Hippocampal formation (tissue), 2 donors: ENCODE measurements at places on chromosomes 5 and 9.

DNA sequence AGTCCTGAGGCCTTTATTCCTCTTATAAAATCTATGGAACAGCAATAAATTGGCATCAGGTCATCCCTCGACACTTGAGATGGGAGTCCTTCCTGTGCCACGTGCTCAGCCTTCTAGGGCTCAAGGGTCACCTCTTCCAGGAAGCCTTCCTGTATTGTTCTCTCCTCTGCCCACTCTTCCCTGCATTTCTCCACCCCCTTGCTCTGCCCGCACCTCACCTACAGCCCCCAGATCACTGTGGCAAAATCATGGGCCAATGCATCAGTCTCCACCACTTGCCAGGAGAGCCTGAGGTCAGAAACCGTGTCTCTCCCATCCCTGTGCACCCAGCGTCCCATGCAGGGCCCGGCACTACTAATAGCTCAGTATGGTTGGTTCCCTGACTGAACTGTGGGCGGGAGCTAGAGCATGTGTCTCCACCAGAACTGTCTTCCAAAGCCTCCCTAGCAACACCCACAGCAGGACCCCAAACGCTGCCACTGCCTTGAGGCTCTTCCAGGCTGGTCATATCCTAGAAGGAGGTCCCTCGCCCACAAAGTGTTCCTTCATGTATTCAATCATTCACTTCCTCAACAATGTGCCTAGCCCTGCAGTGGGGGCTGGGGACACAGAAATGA, 13.5 kb downstream of the DUSP1 start:
- DNase-seq, result no peak

GRCh38 chr9:8558176-8558575, 758.6 kb upstream of the DMAC1 start:
- no peak for DNase-seq

GRCh38 chr9:8946461-8946860, 1146.9 kb upstream of the DMAC1 start:
- DNase-seq, result no peak

DNA sequence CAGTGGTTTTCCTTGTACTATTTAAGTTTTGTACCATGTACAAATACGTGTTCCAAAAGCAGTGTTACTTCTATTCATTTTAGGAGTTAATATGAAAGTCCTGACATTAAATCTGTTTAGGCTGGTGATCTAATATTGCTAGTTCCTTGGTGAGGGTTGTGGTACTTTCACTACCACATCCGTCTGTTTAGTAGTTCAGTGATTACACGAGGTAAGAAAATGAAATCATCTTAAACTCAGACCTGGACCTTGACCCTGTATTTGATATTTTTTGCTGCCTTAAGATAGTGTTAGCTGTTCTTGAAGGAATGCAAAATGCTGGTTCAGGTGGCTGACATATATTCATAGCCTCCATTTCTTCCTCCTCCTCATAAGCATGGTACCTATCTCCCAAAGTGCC, 50.3 kb downstream of the MTAP start:
- no peak for DNase-seq

DNA sequence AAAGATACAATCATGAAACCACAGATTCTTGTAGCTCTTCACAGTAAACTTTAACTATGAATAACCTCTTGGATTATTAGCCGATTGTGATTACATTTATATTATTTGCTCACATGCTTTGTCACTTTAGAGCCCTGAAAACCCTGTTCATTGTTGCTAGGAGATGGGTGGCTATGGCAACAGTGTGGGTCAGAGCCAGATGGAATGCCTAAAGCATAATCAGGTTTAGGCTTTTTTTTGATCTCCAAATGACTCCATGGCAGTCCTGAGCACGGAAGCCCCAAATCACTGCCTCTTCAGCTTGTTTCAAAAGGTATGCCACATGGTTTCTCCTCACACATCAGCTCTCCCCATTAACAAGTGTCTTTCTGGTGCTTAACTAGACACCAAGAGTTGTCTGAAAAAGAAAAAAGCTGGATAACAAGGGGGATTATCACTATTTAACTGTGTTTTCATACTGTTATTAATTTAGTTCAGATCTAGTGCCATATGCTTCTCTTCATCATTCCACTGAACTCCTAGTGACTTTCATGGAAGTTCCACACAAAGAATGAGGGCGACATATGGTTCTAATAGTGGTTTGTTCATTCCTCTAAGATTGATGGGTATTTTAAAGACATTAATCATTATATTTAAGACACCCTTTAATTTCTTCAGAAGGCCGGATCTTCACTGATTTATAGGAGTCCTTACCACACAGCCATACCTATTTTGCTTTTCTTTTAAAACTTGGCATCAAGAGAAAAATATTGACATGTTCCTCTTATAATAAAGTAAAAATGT, 88.8 kb upstream of the PAM start:
- no peak for DNase-seq

DNA sequence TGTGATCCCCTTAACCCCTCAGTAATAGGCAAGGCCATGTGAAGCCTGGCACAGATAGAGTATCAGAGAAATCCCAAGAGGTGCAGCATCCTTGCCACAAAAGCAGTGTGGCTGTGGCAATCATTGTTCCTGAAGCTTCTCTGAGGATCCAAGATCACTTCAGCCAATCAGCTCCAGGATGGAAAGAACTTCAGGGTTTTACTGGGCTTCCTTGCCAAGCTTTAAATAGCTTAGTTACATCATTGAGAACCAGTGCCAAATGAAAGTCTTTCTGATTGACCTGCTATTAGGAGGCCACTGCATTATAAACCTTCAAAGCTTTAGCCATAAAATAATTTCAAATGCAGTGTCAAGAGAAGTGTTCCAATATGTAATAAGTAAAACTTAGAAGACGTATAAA, 430.6 kb downstream of the PIK3R1 start:
- no peak for DNase-seq

GRCh38 chr9:118635416-118635815, 733.8 kb downstream of the BRINP1 start:
- no peak for DNase-seq
